ENCODE measurements at places on chromosomes 6 and 20. TPM values are rescaled to one million over a fixed set of nuclear protein-coding genes. Genes with fewer than 3 reads are reported as not detected.

The PSMB8 gene
- 21.6 TPM for total RNA-seq

The RNF144B gene
- 3.5 TPM for total RNA-seq

The NOTCH4 gene
- total RNA-seq: 0.65 TPM

DNA sequence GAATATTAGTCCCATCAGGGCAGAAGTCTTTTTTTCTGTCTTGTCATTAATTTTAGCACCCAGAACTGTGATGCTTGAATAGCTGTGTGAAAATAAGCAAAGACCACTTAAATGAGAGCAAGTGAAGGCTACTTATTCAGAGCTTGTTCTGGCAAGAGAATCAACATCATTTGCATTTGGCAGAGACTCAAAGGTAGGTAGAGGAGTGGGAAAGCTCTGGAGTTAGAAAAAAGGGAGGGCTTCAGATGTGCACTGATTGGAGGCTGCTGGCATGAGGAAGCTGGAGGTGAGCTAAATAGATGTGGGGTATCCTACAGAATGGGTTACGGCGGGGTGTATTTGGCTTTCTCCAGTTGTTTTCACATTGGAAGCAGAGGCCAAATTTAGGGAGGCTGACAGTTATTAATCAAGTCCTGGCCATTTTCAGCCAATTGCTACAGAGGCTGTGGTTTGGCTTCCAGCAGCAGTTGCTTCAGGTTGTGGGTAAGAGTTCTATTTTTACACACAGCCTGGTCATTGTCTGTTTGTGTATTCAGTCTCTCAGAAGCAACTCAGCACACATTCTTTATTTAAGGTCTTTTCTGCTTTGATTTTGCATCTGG is 254.3 kb downstream of the BTBD3 start:
- no peak overlapping the region for H3K4me3 ChIP-seq
- H3K27ac ChIP-seq: no peak overlapping the region
- no peaks in the 10 kb centered on the region for H3K36me3 ChIP-seq
- H3K4me1 ChIP-seq: no peaks in the 10 kb centered on the region
- DNase-seq: peak; percentile 24

DNA sequence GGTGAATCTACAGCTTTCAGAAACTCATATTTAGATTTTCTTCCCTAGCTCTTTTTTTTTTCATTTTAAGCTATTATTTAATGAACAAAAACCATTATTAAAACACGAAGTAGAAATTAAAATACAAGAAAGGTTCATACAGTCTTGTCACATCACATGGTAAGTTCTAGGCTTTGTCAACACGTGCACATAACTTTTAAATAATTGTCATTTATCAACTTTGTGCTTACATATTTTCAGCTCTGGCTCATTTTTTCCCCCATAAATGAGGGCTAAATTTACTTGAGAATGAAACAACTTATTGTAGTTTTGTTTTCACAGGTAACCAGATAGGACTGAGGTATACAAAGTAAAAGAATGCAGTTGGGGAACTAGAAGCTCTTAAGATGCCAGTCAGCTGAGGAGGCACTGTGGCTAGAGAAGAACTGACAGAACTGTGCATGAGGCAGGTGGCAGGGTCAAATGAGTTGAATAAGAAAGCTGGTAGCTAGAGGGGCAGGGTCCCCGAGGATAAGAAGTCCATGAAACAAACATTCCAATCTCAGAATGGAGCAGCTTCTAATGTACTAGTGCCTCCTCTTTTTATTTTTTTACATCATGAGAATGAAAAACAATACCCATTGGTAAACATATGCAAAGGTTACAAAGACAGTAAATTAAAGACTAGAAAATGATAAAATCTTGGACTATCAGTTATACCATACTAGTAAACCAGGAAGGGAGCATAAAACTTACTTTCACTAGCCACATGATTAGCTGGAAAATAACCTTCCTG is 141.5 kb downstream of the MYB start:
- no peaks in the 10 kb centered on the region for H3K27me3 ChIP-seq
- H3K36me3 ChIP-seq: peaks cover 3% of the 10 kb centered on the region
- no peak overlapping the region for H3K27ac ChIP-seq
- DNase-seq: no peak

DNA sequence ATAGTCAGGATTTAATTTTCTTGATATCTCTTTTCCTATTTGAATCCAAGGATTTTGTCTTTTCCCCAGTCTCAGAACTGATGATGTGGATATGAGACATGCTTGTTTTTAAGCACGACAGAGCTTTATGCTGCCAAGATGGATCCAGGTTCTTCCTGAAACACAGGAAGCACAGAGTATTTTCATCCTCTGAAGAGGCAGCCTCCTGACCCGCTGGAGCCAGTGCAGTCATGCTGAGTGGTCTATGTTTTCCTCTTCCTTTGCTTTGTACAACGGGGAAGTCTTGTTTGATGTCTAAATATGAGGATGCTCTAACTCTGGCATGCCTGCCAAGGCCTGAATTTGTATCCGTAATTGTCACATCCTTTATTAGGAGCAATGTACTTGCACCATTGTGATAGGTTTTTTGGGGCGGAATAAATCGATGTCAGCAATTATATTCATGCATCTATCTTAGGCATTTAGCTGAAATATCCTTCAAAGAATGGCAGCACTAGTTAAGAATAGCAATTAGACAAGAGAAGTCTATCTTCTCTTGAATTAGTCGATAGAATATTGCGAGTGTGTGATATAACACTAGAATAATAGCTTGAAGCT is 407.1 kb upstream of the JAG1 start:
- H3K4me3 ChIP-seq: no peak overlapping the region
- H3K4me1 ChIP-seq: no peaks in the 10 kb centered on the region
- no peaks in the 10 kb centered on the region for H3K27me3 ChIP-seq
- no peak for DNase-seq
- no peaks in the 10 kb centered on the region for H3K36me3 ChIP-seq

DNA sequence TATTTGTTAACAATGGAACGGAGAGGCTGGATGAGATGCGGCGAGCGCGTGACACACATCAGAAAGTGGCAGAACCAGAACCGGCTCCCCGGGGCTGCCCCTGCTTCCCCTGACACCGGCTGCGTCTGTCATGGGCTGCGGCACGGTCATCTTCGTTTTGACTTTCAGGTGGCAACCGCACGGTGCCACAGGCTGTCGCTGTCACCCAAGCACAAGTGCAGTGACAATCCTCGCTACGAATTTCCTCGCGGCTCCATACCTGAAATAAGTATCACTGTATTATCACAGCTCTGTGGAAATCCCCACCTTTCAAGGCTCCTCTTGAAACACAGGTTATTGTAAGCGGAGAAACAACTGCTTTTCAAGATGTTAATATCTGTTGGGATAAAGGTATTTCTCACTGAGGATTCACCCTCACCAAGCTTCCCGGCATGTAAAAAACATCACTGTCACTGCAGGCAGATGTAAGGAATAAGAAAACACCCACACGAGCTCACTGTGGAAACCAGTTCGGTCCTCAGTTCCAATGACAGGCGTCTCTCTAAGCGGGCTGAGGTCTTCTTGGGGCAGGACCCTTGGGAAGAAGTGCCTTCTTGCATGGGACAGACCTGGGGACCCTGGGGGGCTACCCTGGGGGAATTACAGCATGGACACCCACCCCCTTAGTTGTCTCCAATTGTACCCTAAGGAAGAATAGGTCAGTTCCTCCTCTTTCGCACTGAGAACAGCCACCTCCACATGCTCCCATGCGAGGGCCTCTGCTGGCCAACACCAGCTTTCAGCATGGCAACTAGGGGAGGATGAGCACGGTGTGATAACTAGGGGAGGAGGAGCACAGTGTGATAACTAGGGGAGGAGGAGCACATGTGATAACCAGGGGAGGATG is 86.3 kb downstream of the DACT2 start:
- no peak for DNase-seq
- no peak overlapping the region for H3K4me3 ChIP-seq
- H3K4me1 ChIP-seq: no peaks in the 10 kb centered on the region
- H3K27me3 ChIP-seq: 0 out of 2 replicates have a peak, but pooled peaks cover 10% of the 10 kb centered on the region
- no peaks in the 10 kb centered on the region for H3K36me3 ChIP-seq

DNA sequence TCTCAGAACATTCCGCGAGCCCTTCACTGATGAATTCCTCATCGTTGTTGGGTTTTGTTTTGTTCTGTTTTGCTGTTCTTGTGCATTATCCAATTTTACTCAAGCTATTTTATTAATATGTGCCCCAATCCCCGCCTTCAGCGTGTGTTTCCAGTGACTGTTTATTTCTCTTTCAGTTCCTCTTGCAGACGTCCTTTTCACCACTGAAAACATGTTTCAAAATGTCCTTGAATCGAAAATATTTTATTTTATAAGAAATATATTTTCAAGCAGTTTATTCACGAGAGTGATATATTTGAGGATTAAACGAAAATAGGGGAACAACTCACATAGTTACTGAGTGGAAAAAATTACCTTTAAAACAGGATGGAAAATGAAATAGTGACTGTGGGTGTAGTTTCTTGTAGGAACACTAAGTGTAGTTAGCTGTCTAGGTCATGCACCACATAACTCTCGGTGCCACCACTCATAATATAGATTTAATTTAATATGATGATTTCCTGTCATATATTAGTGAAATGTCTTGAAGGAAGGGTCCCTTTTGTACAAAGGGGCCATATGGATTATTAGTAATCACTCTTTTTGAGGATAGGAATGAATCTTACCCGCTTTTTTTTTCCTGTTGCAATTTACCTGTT is 45.3 kb upstream of the HDDC2 start:
- no peaks in the 10 kb centered on the region for H3K4me1 ChIP-seq
- no peak overlapping the region for H3K4me3 ChIP-seq
- no peaks in the 10 kb centered on the region for H3K36me3 ChIP-seq
- H3K27ac ChIP-seq: no peak overlapping the region
- peaks cover 10% of the 10 kb centered on the region for H3K27me3 ChIP-seq

GRCh38 chr6:84136364-84137050 is 90.9 kb downstream of the CEP162 start:
- no peak overlapping the region for H3K27ac ChIP-seq
- DNase-seq: no peak
- no peaks in the 10 kb centered on the region for H3K4me1 ChIP-seq
- H3K4me3 ChIP-seq: no peak overlapping the region
- H3K27me3 ChIP-seq: no peaks in the 10 kb centered on the region
